ENCODE measurements at places on chromosomes 2 and 18.

- no peak for DNase-seq
Observed at GRCh38 chr2:116874021-116874420, 940.5 kb upstream of the DDX18 start.

GRCh38 chr2:37390777-37391176 lies 46.3 kb downstream of the QPCT start:
- DNase-seq, result no peak

GRCh38 chr2:147712051-147712450 lies 132.8 kb upstream of the ACVR2A start:
- no peak for DNase-seq

DNA sequence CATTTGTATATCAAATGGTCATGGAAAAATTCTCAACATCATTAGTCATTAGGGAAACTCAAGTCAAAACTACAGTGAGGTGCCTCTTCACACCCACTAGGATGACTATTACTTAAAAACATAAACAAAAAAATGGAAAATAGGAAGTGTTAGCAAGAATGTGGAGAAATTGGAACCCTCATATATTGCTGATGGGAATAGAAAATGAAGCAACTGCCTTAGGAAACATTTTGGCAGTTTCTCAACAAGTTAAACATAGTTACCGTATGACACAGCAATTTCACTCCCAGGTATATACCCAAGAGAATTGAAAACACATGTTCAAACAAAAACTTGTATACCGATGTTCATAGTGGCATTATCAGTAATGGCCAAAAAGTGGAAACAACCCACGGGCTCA lies 18.1 kb upstream of the CYP26B1 start:
- DNase-seq, result no peak

DNA sequence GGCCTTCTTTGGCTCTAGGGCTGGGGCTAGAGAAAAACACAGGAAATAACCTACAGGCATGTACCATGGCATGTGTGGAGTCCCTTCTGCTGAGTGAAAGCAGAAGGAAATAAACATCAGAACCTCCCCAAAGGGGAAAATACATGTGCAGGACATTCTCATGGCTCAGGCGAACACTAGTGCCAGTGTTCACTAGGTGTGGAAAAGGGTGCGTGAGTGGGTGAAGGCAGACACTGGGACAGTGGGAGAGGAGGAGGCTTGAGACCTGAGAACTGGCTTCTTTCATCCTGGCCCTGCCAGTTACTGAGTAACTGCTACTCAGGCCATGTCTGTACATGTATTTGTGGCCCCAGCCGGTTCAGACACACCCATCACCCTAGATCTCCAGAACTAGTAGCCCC lies 268.2 kb downstream of the PRKCE start:
- DNase-seq, result no peak

- DNase-seq, result no peak
Observed at GRCh38 chr18:21484851-21485636, 115.5 kb downstream of the ESCO1 start.

- DNase-seq, result no peak
Observed at GRCh38 chr2:150389447-150389846, 98.0 kb downstream of the RND3 start.

- DNase-seq, result peak; percentile 83
Observed at GRCh38 chr2:148926291-148926961, 51.4 kb downstream of the KIF5C start.

GRCh38 chr18:79005653-79006052 lies 26.0 kb downstream of the SALL3 start:
- no peak for DNase-seq

DNA sequence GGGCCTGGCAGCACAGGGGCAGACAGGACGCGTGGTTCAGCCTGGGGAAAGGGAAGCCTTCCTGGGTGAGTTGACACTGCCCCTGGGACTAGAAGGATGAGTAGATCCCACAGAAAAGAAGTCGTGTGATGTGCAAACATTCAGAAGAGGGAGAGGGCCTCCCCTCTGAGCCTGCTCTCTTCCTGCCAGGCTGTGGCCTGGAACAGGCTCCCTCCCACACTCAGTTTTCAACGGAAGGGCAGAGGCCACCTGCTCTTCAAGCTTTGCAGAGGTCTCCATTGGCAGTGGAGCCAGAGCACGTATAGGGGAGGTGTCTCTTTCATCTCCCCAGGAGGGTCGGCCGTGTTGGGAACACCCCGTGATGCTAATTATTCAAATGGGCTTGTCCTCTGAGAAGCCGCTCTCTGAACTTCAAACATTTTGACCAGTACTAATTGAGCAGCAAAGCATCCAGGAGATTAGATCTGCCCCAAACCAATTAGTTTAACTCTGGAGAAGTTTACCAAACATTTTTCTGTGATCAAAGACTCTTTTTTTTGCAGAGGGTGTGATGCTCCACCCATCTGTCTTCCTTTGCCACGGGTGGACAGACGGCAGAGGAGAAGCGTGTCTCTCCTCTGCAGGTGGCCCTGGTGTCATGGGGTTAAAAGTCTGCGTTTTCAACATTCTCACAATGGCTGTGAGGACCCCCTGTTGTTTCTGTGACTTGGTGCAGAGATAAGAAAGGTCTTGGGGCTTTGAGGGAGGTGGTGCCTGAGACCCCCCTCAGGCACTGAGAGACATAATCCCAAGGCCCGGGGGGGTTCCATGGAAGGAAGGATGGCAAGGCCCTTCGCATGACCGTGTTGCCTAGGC lies 29.5 kb upstream of the ODC1 start:
- no peak for DNase-seq

DNA sequence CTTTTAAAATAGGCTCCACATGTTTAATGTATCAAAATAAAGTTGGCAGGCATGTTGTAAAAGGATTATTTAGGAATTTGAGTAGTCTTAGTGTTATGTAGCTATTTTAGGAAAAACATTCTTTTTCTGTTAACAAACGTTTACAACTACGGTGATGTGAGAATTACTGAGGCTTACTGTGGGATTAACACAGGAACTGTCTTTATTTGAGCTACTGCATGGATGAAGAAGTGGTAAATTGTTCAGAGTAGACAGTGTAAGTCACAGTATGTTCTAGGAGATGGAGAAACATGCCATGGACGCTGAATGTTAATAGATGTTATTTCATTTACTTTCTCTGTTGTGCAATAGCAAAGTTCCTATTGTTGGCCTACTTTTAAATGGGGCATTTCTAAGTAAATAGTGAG lies 1.6 kb downstream of the PPM1B start:
- peak; percentile 36 for DNase-seq

DNA sequence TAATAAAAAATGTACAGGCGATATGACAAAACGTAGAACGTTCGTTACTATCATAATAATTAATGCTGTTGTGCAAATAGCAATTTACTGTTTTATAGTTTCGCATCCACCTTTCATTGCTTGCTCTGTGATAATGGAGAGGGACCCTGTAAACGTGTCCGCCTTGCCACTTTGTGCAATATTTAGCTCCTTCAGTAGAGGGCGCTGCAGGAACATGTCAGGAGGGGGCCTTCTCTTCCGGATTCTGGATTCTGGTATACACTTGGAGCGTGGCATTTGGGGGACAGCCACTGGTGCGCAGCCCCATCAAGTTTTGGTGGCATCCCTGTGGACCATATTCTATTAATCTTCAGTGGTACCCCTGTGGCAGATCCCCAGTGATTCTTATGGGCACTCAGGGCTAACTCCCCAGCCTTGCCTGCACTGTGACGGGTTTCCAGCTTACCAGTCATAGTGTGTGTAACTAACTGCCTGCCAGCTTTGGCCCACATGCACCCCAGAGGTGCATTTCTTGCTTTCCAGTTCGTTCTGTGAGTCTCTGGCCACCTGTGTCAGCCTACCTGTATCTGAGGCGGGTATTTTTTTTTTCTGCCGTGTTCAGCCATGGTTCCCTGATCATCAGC lies 140.3 kb downstream of the CYRIA start:
- DNase-seq, result peak; percentile 22

DNA sequence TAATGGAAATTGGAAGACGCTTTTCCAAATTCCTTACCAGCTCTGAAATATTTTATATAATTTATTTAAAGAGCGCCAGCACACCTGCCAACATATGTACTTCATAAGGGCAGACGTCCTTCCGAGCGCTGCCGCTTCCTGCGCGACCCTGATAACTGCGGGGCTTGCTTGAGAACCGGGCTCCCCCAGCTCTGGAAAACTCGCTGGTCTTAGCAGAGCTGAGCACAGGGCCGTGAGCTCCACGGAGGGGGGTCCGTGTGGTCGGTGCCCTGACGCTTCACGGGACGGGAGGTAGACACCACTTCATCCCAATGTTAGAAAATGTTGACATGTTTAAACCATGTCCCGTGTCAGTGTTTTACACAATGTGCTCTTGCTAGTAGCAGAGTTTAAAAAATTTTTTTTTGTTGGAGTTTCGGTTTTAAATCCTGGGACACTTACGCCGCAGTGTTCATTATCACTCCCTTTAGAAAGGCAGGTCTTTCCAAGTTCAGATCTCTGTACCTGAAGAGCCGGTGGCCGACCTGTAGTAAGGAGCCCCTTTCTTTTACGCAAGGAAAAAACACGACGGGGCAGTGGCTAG lies 1.6 kb downstream of the NFATC1 start:
- DNase-seq, result no peak

DNA sequence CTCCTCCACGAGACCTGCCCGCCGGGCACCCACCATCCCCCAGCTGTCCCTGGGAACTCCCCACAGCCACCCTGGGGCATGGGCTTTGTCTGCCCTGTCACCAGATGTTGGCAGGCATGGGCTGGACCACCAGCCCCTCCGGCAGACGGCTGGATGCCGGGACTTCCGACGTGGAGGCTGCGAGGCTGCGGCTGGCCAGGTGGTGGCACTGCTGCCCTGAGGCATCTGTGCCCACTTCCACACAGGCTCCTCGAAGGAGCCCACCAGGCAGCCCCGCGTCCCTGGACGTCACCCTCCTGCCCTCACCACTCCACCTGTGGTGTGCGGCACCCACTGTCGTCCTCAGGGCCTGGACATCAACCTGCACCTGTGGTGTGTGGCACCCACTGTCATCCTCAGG lies 319.9 kb upstream of the SALL3 start:
- DNase-seq, result no peak

DNA sequence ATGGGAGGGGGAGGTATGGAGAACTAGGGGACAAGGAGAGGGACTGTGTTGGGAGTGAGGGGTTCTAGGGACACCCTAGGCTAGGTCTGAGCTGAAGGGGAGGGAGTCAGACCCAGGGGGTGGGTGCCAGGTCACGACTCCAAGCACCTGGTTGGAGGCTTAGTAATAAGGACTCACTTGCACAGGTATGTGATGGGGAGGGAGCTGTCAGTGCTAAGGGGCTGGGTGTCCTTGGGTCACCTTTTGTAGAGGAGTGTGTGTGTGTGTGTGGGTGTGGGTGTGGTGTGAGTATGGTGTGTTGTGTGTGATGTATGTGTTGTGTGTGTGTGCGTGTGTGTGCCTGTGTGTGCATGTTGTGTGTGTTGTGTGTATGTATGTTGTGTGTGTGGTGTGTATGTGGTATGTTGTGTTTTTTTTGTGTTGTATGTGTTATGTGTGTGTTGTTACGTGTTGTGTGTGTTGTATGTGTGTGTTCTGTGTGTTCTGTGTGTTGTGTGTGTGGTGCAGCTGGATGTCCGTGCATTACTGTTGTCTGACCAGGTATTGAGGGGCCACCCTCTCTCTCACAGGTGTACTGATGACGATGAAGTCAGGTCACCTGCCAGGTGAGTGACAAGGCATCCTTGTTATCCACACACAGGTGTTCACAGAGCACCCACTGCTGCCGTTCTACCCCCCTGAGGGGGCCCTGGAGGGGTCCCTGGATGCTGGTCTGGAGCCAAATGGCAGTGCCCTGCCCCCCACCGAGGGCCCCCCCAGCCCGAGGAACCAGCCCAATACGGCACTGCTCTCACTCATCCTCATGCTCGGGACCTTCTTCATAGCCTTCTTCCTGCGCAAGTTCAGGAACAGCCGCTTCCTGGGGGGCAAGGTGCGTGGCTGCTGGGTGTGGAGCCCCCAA lies 9.8 kb downstream of the SLC4A3 start:
- no peak for DNase-seq

DNA sequence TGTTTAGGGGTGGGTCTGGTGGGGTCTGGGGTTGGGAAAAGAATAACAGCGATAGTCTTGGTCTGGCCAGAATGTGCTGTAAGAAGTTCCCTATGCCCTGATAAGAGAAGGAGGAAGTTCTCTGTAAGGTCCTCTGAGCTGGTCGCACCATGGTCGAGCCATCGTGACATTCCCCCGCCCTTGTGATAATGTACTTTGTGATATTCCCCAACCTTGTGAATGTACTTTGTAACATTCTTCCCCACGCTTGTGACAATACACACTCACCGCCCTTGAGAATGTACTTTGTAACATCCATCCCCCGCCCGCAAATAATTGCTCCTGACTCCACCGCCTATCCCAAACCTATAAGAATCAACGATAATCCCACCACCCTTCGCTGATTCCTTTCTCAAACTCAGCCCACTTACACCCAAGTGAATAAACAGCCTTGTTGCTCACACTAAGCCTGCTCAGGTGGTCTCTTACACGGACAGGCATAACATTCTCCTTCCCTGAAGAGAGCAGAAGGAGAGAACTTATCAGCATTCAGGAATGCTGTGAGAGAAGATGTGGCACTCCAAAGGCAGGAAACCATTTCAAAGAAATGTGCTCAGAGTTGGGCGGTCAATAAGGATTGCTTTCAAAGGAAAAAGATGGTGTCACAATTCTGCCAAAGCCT lies 17.8 kb upstream of the DUSP19 start:
- DNase-seq, result no peak

- no peak for DNase-seq
Observed at GRCh38 chr2:163573652-163574051, 162.2 kb downstream of the FIGN start.

- DNase-seq, result no peak
Observed at GRCh38 chr2:56088411-56088810, 95.4 kb upstream of the CCDC85A start.

GRCh38 chr2:148745151-148745851 lies 100.8 kb downstream of the EPC2 start:
- no peak for DNase-seq

DNA sequence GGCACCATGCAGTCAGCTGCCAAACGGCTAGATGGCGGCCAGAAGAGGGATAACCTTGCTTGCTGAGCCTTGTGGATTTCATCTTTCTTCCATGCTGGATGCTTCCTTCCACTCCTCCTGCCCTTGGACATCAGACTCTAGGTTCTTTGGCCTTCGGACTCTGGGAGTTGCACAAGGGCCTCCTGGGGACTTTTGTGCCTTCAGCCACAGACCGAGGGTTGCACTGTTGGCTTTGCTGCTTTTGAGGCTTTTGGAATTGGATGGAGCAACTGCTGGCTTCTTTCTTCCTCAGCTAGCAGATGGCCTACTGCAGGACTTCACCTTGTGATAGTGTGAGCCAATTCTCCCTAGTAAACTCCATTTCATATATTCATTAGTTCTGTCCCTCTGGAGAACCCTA lies 31.0 kb downstream of the STRADB start:
- DNase-seq, result peak; percentile 18

GRCh38 chr2:216343221-216343980 lies 28.9 kb downstream of the MARCHF4 start:
- DNase-seq, result no peak

- no peak for DNase-seq
Observed at GRCh38 chr2:220575963-220576362, 948.5 kb downstream of the SLC4A3 start.

- DNase-seq, result no peak
Observed at GRCh38 chr2:160336105-160336504, 136.0 kb upstream of the ITGB6 start.
